ENCODE measurements at places on chromosomes 4 and X. TPM values are rescaled to one million over a fixed set of nuclear protein-coding genes. Genes with fewer than 3 reads are reported as not detected.

GRCh38 chrX:101191217-101191750, 28.3 kb upstream of the DRP2 start:
- no peak overlapping the region for H3K27ac ChIP-seq
- no peaks in the 10 kb centered on the region for H3K4me1 ChIP-seq
- DNase-seq, result no peak
- H3K27me3 ChIP-seq, result no peaks in the 10 kb centered on the region
- H3K4me3 ChIP-seq, result no peak overlapping the region

DNA sequence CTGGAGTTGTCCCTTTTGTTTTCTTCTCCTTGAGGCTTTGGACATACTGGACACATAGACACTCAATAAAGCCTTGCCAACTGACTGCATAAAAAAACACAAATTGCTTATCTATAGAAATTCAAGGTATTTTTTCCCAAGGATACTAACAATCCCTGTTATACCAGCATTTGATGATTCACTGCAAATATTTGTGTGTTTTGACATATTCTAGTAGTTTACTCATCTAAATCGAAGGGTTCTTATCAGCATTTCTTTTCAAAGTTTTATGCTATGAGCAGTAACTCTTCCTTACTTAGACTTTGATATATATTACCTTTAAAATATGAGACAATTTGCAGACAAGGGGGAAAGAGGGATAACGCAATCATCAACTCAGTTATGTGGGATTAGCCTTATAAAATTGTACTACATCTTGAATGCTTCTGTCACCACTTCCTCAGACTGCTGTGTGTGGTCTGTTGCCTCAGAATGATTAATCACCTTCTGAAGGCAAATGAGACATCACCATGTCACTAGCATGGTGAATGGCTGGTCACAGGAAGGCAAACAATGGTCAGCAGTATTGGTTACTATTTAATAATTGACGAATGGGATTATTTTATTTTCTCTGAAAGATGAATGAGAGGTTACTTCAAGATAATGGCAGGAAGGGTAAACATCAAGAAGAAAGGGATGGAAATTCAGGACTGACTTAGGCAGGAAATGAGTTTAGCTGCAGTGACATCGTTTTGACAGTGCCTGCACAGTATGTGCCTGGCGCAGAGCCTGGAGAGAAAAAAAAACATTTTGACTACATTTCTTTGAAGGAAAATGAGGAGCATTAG, 544.3 kb upstream of the CNKSR2 start:
- H3K27ac ChIP-seq, result no peak overlapping the region
- H3K36me3 ChIP-seq, result no peaks in the 10 kb centered on the region
- no peak for DNase-seq
- H3K4me3 ChIP-seq, result no peak overlapping the region

DIPK2B gene
- not detected for total RNA-seq

- no peak overlapping the region for H3K4me3 ChIP-seq
- no peaks in the 10 kb centered on the region for H3K27me3 ChIP-seq
- H3K36me3 ChIP-seq, result no peaks in the 10 kb centered on the region
- H3K4me1 ChIP-seq, result no peaks in the 10 kb centered on the region
Measured at GRCh38 chrX:129667412-129667811, 12.7 kb upstream of the APLN start.

NDNF gene
- total RNA-seq, result not detected

DYNLT3 gene
- 18.4 TPM for total RNA-seq

GRCh38 chr4:183229397-183229796, 90.7 kb downstream of the CLDN22 start:
- H3K36me3 ChIP-seq, result no peaks in the 10 kb centered on the region
- no peak for DNase-seq
- H3K27ac ChIP-seq, result no peak overlapping the region
- H3K4me1 ChIP-seq, result no peaks in the 10 kb centered on the region
- H3K4me3 ChIP-seq, result no peak overlapping the region

- no peak for DNase-seq
- no peaks in the 10 kb centered on the region for H3K36me3 ChIP-seq
- H3K4me1 ChIP-seq, result no peaks in the 10 kb centered on the region
- no peaks in the 10 kb centered on the region for H3K27me3 ChIP-seq
- no peak overlapping the region for H3K4me3 ChIP-seq
- no peak overlapping the region for H3K27ac ChIP-seq
Measured at GRCh38 chr4:63296773-63297172, 1112.5 kb downstream of the TECRL start.

OTUD6A gene
- not detected for total RNA-seq

TFE3 gene
- total RNA-seq, result 43.8 TPM

- no peaks in the 10 kb centered on the region for H3K4me1 ChIP-seq
- H3K27ac ChIP-seq, result no peak overlapping the region
- no peak overlapping the region for H3K4me3 ChIP-seq
- H3K36me3 ChIP-seq, result peaks cover 82% of the 10 kb centered on the region
- no peaks in the 10 kb centered on the region for H3K27me3 ChIP-seq
Measured at GRCh38 chr4:56480691-56481090, 13.3 kb downstream of the SRP72 start.

MUC7 gene
- total RNA-seq, result not detected

GRCh38 chrX:153411255-153411987, at the start of gene ZFP92:
Gene ZFP92 (plus strand): TSS chrX:153411472. CDS start chrX:153418323, 6,851 bp downstream.
- peak; percentile 18 for DNase-seq
- no peaks in the 10 kb centered on the region for H3K27me3 ChIP-seq
- H3K27ac ChIP-seq, result no peak within 1 kb of the TSS

DNA sequence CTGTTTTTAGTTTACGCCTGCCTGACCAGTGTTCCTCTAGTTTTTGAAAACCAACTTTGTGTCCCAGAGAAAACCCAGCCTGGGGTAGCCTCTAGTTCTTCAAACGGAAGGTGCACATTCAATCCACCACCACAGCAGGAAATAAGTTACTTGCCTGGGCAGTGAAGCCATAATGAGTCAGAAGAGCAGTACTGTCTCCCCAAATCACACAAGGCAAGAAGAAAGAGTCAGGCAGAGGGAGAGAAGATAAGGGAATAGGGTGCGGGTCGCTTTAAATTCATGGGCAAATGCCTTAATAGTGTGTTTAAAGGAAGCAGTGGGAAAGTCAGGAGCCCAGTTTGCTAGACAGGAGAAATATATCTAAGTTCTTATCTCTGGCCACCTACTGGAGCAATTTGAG, 333.8 kb upstream of the GRIA3 start:
- H3K4me1 ChIP-seq, result no peaks in the 10 kb centered on the region
- H3K36me3 ChIP-seq, result no peaks in the 10 kb centered on the region
- no peak for DNase-seq
- H3K4me3 ChIP-seq, result no peak overlapping the region

DNA sequence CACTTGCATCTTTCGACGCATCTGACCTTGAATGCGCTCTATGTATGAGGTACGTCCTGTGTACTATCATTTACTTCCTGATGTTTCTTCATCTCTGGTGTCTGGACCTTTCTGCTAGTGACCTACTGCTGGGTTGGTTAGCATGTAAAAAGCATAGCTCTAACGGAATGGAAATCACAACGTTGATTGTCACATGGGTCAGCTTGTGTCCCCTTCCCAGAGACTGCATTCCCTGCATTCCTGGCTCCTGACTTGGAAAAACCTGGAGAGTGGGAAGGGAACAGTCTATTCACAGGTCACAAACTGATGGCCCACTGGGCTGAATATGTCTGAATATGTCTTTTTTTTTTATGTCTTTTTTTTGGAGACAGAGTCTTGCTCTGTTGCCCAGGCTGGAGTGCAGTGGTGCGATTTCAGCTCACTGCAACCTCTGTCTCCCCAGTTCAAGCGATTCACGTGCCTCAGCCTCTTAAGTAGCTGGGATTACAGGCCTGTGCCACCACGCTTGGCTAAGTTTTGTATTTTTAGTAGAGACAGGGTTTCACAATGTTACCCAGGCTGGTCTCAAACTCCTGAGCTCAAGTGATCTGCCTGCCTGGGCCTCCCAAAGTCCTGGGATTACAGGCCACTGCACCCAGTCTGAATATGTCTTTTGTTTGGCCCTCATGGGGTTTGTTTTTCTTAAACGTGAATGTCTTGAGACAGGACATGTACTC, 16.3 kb downstream of the LONRF3 start:
- H3K4me3 ChIP-seq, result no peak overlapping the region
- no peak for DNase-seq
- no peaks in the 10 kb centered on the region for H3K4me1 ChIP-seq
- H3K27me3 ChIP-seq, result no peaks in the 10 kb centered on the region

CENPE gene
- 6.9 TPM for total RNA-seq

DNA sequence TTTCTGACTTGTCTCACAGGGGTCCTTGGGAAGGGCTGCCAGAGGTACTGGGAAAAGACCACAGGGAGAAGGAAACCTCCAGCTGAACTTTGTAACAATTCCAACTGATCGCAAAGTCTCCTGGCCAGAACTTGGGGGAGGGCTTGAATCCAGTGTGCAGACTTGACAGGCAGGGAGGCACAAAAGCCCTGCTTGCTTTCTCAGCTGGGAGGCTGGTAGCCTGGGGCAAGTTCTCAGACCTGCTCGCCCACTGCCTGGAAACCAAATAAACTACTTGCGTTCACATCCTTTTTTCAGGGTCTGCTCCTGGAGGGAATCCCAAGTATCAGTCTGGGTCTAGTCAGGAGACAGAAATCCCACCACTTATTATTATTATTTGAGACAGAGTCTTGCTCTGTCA, 48.0 kb upstream of the CASK start:
- no peak for DNase-seq
- H3K36me3 ChIP-seq, result no peaks in the 10 kb centered on the region
- H3K4me3 ChIP-seq, result no peak overlapping the region
- H3K27me3 ChIP-seq, result no peaks in the 10 kb centered on the region
- no peak overlapping the region for H3K27ac ChIP-seq
- no peaks in the 10 kb centered on the region for H3K4me1 ChIP-seq
